ENCODE measurements at places on chromosomes 13 and 19.
A peak's percentile ranks its signal among the peaks of the same experiment; 100 is the strongest.

GRCh38 chr19:58097781-58098681 is at the start of gene ZSCAN18:
Gene ZSCAN18 (minus strand): TSS chr19:58098231. CDS start chr19:58090267, 7,964 bp downstream.
- DNase-seq: peak; percentile 99

GRCh38 chr19:5983367-5983955 is 5.5 kb upstream of the RANBP3 start:
- peak; percentile 65 for DNase-seq

DNA sequence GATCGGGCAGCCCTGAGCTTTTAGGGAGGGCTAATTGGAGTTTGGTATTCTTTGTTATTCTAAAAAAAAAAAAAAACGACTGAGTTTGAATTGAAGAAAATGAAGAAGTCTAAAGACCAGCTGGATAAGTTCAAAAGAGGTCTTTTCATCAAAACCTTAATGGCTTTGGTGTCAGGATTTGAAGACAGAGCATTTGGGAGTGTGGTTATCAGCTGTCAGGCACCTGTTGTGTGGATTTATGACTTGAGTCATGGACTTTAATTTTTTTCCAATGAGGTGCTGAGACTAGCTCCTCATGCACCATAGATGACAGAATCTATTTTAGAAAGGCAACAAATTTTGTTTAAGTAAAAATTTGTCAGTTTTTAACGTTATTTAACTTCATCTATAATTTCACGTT is 72.5 kb downstream of the FREM2 start:
- DNase-seq: no peak

DNA sequence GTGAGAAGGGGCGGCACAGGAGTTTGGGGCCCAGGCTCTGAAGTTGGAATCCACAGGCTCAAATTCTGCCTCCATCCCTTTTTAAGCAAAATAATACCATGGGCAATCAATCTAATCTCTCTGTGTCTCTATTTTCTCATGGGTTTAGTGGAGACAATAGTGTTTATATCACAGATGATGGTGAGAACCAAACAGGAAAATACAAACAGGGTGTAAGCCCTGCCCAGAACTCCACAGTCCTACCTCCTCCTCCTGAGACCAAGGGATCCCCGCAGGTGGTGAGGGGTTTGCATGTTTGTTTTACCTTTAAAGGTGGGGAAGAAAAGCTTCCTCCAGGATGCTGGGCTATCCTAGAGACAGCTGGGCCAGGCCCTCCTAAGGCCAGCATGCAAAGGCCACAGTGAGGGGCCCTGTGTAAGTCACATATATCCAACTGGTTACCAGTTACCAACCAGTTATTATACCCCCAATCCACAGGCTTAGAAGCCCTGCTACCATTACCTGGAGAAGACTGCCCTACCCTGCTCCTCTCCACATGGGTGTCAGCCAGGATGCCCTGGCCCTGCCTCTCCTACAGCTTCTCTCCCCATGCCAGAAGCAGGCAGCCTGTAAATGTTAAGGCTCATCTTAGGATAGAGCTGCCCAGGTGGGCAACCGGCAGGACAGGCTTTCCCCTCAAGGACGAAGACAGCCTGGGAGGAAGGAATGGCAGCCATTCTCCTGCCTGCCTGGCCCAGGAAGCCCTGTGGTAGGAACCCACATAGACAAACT is 658.4 kb downstream of the UQCRFS1 start:
- DNase-seq: no peak

DNA sequence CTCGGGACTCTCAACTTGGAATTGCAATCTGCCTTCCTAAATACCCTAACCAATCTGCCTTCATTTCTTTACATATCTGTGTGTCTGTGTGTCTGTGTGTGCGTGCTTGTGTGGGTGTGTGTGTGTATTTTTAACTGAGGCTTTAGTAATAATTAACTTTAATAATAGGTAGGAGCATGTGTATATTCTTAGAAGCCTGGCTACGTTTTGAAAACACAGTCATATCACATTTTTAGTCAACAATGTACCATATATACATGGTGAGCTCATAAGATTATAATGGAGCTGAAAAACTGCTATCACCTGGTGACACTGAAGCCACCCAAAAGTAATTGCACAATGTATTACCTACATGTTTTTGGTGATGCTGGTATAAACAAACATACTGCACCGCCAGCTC is 65.4 kb upstream of the ATXN8OS start:
- DNase-seq: no peak

- DNase-seq: no peak
These were observed 3.1 kb downstream of the RPS16 start for GRCh38 chr19:39432677-39433025.

DNA sequence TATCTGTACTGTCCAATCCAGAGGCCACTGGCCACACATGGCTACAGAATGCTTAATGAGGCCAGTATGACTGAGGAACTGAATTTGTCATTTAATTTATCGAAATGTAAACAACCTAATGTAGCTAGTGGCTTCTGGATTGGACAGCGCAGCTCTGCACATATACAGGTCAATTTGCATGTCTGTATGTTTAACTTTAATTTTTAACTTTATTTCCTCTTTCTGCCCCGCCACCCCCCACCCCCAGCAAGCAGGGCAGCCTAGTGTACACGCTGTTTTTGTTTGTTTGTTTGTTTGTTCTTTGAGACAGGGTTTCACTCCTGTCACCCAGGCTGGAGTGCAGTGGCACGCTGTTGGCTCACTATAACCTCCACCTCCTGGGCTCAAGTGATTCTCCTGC is 15.5 kb downstream of the ZSWIM9 start:
- no peak for DNase-seq

GRCh38 chr19:42655748-42656147 is 61.0 kb upstream of the CEACAM8 start:
- no peak for DNase-seq
